ENCODE measurements at places on chromosomes 2 and 18. TPM values are rescaled to one million over a fixed set of nuclear protein-coding genes. Genes with fewer than 3 reads are reported as not detected.

DNA sequence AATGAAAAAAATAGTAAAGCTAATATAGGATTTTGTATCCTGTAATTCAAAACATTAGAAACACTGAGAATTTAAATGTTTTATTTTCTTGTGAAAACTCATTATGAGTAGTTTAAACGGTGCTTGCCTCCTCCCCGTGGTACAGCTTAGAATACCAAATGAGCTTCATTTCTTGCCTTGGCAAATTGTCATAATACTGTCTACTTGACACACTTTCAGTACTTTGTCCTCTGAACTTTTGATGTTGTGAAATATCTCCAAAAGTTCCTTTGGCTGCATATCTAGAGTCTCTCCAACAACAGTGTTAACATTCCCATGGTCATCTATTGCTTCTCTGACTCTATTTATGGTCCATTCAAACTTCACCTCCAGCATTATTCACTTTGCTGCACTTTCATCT is 61.9 kb upstream of the EPB41L5 start:
- no peak for DNase-seq

DNA sequence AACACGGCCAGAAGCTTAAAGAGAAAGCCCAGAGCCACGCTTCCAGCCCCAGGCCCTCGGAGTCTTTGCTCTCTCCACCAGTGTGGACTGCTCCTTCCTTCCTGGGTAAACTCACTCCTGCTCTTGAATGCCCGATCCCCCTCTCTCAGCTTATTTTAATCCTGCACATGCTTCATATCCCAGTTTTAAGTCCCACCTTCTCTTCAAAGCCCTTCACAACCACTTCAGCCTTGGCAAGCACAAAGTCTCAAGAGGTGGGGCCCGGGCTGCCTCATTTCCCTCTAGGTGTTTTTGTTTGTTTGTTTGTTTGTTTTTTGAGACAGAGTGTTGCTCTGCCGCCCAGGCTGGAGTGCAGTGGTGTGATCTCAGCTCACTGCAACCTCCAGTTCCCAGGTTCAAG is 21.6 kb upstream of the CREG2 start:
- no peak for DNase-seq

GTF3C2 gene
- 28.1 TPM for total RNA-seq

- no peak for DNase-seq
Measured at GRCh38 chr2:128446874-128447537, 128.3 kb upstream of the HS6ST1 start.

DNA sequence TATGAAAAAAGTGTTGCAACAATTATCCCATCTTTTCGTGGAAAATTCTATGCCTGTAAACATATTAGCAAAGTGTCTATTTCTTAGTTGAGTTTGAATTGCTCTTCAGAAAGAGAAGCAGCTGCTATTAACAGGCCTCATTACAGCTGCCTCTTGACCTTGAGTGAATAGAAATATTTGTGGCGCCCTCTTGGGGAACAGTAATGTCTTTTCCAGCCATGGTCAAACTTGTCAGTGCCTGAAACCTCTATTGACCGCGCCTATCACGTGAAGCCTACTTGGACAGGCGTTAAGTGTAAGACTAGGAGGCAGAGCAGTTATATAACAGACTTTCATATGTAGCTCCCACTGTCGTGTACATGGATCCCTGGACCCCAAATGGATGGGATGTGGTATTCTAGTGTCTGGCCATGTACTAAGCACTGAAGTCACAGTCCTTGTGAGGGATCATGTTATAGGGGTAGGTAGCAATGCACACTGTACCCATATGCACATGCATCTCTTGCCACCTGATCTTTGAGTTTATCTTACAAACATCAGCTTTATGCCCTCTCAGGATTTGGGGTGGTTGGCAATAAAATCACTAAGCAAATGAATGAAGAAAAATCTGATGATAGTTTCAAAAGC is 245.0 kb downstream of the PTGR3 start:
- DNase-seq: peak; percentile 61

GPR45 gene
- not detected for total RNA-seq

GRCh38 chr2:73020657-73021370 is 50.7 kb downstream of the SFXN5 start:
- no peak for DNase-seq

GRCh38 chr2:25585189-25585588 is 88.2 kb downstream of the DTNB start:
- no peak for DNase-seq

HOXD13 gene
- total RNA-seq: not detected

DNA sequence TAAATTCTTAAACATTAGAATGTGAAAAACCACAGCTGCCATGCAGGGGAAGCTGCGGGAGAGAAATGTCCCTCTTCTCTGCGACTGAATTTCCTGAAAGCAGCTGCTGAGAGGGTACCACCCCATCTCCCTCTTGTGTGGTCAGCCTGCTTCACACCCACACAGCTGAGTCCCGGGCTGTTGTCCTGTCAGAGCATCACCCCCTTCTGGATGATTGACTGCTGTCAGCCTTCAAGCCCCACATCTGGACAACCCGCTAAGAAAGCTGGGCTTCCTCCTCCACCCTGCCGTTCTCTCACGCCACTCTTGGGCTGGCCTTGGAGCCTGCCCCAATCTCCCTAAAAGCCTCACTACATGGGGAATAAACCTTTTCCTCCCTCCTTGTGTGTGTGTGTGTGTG is 26.0 kb downstream of the SH3YL1 start:
- DNase-seq: no peak

GRCh38 chr2:44934983-44935728 is 6.3 kb upstream of the SIX3 start:
- no peak for DNase-seq

Data from heart right ventricle (tissue), 16 donors.